ENCODE measurements at places on chromosomes 12 and 14.

DNA sequence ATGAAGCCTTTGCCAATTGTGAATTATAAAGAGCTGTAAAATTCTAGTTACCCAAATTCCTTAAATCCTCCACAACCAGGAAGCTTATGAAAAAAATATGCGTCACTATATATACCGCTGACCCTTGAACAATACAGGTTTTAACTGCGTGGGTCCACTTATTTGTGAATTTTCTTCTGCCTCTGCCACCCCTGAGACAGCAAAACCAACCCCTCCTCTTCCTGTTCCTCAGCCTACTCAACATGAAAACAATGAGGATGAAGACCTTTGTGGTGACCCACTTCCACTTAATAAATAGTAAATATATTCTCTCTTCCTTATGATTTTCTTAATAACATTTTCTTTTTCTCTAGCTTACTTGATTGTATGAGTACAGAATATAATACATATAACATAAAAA, 42.2 kb downstream of the CMKLR1 start:
- DNase-seq = no peak

GRCh38 chr12:123141615-123142517, 9.0 kb downstream of the PITPNM2 start:
- DNase-seq = no peak

DNA sequence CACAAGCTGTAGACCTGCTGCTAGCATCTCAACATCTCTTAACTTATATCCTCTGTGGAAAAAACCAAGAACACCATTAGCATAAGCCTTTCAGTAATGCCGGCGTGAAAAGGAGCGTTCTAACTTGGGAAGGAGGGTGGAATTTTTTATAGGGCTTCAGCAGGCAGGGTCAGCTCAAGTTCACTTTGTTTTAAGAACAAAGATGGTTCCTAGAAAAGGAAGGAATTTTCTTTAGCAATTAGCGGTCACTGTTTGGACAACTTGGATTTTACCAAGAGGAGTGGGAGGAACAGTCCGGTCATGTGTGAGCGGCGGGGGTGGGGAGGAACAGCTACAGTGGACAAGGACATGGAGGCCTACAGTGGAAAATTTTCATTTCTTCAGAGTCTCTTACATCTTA, 35.9 kb downstream of the BBS10 start:
- DNase-seq = no peak

- DNase-seq = no peak
Measured at GRCh38 chr14:64410084-64410774, 22.1 kb downstream of the MTHFD1 start.

- no peak for DNase-seq
Measured at GRCh38 chr12:19412844-19413243, 26.4 kb upstream of the AEBP2 start.

- no peak for DNase-seq
Measured at GRCh38 chr14:42565556-42565955, 958.9 kb downstream of the LRFN5 start.

- no peak for DNase-seq
Measured at GRCh38 chr14:24935796-24936195, 114.2 kb downstream of the STXBP6 start.

DNA sequence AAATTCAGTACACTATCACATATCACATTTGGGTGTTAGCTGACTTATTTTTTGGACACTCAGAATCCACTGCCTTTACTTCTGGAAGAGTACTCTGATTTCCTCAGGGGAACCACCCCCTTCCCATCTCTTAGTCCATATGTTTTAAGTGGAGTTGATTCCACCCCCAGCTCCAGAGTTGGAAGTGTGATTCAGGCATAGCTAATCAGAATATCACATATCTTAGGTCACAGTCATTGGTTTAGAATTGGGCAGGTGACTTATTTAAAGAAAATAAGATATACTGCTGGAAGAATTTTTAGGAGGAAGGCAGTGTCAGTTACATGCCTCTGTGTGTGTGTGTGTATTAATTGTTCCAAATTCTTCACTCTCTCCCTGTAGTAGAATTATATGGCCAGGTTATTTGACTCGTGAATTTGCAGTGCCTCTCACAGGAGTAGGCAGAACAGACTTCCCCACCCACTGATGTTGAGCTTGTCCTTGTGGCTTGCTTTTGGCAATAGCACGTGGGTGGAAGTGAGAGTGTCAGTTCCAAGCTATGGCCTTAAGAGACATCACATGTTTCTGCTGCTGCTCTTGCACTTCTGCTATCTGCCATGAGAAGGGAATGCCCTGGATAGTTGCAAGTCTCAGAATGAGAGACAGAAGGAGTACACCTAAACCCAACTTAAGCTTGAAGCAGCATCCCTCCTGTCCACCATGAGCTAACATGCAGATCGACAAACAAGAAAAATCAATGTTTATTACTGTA, 6.4 kb upstream of the GAS2L3 start:
- DNase-seq = no peak

GRCh38 chr14:92993302-92993701, 70.4 kb downstream of the CHGA start:
- no peak for DNase-seq

DNA sequence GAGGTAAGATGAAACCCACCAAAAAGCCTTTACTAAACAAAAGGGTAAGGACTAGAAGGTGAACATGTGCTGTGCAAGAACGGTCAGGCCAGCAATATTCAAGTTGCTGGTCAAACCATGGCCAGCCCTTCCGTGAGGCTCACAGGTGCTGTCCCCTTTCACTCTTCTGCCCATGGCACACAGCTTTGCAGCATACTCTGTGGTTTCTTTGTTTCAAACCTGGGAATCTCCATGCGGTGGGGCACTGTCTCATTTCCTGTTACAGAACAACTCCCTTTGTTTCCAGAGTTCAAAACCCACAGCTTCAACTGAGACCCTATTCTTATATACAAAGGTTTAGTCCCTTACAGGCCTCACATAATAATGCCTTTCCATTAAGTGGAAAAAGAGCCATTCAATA, 1.7 kb upstream of the OVCH1 start:
- DNase-seq = no peak

GRCh38 chr12:54859502-54859901, 5.2 kb downstream of the MUCL1 start:
- DNase-seq = no peak

DNA sequence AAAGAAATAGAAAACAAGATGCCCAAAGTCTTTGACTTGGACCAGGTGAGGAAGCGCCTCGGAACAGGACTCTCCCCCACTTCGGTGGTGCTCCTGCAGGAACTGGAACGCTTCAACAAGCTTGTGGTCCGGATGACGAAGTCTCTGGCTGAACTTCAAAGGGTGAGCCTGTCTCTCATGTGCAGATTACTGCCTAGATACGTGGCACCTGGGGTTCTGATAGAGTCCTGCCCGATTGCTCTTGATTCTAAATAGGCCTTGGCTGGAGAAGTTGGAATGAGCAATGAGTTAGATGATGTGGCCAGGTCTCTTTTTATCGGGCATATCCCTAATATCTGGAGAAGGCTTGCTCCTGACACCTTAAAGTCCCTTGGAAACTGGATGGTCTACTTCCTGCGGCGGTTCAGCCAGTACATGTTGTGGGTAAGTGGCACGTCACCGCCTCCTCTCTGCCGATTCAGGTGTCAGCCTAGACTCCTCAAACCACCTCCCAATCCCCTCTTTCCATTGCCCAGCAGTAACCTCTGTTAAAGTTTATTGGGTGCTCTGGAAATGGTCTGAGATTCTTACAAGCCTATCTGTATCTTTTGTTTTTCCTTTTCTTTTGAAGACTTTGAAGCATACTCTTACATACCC, 40.8 kb downstream of the CCDC92 start:
- no peak for DNase-seq

DNA sequence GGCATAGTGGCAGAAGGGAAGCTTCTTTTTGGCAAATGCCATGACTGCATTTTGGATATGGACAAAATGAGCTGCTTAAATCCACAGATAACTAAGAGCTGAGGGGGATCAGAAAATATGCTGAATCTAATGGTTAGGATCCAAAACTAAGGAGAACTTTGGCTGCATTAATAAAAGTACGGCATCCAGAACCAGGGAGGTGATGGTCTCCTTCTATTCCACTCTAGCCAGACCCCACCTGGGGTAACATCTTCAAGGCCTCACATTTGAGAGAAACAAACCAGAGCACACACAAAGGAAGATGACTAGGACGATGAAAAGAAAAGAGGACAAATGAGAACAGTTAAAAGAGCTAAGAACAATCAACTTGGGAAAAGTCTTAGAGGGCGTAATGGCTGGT, 27.6 kb downstream of the NT5DC3 start:
- no peak for DNase-seq

DNA sequence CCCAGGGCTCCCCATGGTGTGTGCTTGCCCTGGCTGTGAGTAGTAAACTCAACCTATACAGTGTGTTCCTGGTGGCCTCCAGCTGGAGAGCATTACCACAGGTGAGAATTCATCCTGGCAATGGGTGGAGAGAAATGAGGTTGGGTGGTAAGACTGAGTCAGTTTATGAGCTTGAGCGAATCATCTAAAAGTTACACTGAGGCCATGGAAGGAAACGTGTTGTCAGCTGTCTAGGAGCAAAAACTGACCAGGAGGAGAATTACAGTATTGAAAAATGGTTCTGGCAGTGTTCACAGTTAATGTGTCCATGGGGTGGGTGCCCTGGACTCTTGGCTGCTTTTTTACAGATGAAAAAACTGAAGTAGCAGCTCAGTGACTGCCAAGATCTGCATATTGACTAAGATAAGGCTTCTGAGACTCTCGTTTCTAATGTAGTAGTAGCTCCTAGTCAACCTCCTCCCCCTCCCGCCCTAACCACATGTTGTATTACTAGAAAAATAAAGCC, 202.0 kb upstream of the AMIGO2 start:
- DNase-seq = no peak

DNA sequence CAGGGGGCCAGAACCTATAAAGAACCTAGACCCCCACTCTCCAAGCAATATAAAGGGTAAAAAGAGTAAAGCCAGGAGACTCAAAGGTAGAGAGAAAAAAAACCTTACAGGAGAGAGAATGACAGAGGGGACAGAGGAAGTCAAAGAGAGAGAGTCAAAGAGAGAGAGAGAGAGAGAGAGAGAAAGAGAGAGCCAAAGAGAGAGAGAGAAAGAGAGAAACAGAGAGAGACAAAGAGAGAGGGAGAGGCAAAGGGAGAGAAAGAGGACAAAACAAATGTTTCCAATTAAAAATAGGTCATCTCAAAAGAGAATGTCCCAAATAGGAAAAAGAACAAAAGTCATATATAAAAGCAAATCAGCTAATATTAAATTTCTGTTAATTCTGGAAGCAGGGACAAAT, 251.5 kb downstream of the DPY19L2 start:
- DNase-seq = no peak

- peak; percentile 72 for DNase-seq
Measured at GRCh38 chr12:52278575-52279421, 4.4 kb downstream of the KRT86 start.

GRCh38 chr12:105765053-105766014, 373.4 kb downstream of the NUAK1 start:
- DNase-seq = no peak

- no peak for DNase-seq
Measured at GRCh38 chr12:15829255-15829654, 40.1 kb upstream of the EPS8 start.

DNA sequence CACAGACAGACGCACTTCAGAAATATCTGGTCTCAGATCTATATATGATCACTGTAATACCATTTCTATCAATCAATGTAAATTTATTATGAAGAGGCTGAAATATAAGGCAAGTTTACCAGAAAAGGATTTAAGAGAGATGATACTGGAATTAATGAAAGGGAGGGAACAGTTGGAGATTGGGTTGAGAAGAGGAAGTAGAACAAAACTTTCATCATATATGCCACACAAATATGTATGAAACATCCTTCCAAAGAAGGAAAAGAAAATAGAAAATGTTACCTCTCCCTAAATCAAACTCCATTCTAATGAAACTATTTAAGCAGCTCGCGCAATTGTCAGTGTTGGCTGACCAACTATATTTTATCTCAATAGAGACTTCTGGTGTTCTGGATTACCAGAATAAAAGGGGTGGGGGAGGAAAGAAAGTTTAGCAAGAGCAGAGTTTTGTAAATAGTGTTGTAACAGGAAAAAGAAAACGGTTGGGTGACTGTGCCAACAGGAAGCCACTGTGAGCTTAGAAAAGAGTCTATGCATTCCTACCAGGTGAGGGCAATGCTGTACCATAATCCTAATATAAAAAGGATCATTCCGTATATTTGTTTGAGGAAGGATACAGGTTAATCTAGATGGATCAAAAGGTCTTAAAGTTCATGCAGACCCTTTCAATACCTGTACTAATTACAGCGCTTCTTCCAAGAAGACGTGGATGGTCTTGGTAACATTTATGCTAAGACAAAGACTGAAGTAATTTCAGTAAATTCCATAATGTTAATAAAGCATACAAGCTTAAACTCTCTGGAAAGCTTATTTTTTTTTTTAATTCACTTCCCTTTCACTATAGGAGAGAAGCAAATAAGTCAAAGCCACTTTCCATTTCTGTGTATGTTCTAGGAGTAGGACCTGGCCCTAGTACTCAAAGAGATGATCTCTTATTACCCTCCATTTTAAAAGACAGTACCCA, 14.5 kb upstream of the LLPH start:
- no peak for DNase-seq

DNA sequence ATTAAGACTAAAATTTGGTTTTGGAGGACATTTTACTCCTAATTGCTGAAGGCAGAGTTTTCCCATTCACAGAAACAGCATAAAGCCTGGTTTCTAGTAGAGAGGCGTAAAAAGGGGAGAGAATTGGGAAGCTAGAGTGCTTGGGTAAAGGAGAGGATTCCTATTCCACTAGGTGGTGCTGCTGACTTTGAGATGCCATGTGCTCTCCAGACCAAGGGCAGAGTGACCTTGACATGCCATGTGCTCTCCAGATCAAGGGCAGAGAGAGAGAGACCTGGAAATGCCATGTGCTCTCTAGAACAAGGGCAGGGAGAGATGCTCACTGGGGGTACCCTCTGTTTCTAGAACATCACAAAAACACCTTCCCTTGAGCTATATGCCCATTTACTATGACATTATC, 176.2 kb upstream of the PDZRN4 start:
- DNase-seq = no peak

- DNase-seq = no peak
Measured at GRCh38 chr14:26984311-26985177, 386.7 kb upstream of the NOVA1 start.

- no peak for DNase-seq
Measured at GRCh38 chr12:87812030-87812429, 217.2 kb downstream of the C12orf50 start.

- no peak for DNase-seq
Measured at GRCh38 chr12:6551496-6552139, 4.2 kb downstream of the IFFO1 start.

- no peak for DNase-seq
Measured at GRCh38 chr14:61074852-61075251, 93.8 kb downstream of the SLC38A6 start.

DNA sequence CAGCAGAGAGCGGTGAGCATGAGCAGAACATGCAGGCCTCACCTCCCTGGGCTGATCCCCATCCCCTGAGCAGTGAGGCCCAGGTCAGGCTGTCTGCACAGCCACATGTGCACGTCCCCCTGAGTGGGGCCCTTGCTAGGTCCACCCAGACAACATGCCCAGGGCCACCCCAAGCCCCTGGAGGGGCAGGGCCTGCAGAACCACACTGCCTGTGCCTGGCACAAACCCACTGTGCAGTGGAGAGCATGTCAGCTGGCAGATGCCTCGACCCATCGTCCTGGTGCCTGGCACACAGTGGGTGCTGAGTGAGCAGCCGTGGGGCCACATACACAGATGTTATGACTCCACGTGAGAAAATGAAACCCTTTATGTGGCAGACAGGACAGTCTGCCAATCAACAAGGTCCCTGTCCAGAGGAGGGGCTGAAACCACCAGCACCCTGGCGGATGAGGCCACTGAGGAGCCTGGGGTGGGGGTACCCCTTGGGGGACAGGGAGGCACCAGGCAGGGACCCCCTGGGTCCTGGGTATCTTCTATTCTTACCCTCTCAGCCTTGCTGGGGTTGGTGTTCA, 8.3 kb downstream of the ANHX start:
- no peak for DNase-seq

Data from activated naive CD4-positive, alpha-beta T cell treated with anti-CD3 and anti-CD28 coated beads, Interleukin-2, amount 50 U/mL, for 72 hours (primary cell).